Uterus (tissue), 4 donors: ENCODE measurements at places on chromosomes 12 and 14. TPM values are rescaled to one million over a fixed set of nuclear protein-coding genes. Genes with fewer than 3 reads are reported as not detected.

DNA sequence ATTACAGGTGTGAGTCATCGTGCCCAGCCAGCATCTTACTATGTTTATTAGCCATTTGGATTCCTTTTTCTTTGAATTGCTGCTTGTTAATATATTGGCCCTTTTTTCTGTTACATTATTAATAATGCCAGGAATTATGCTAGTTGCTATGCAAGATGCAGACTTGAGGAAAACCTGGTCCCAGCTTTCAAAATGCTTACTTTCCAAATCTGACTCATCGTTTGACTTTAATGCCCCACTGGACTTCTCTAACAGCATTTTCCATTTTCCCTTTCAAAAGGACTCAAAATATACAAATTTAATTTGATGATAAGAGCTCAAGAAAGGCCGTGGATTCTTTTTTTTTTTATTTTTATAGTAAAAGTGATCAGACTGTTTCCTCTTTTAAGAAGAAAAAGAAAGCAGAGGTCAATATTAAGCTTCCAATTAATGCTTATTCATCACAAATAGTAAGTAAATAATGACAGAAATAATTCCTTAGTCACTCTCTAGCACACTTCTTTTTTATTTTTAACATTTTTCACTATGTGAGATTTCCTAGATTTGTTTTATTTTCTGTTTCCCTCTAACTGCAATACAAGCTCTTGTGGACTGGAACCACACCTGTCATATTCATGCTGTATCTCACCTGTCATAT lies 146.1 kb upstream of the FGD4 start:
- no peak overlapping the region for H3K27ac ChIP-seq
- no peaks in the 10 kb centered on the region for H3K4me1 ChIP-seq
- H3K4me3 ChIP-seq = no peak overlapping the region
- H3K27me3 ChIP-seq = no peaks in the 10 kb centered on the region
- H3K36me3 ChIP-seq = no peaks in the 10 kb centered on the region

DNA sequence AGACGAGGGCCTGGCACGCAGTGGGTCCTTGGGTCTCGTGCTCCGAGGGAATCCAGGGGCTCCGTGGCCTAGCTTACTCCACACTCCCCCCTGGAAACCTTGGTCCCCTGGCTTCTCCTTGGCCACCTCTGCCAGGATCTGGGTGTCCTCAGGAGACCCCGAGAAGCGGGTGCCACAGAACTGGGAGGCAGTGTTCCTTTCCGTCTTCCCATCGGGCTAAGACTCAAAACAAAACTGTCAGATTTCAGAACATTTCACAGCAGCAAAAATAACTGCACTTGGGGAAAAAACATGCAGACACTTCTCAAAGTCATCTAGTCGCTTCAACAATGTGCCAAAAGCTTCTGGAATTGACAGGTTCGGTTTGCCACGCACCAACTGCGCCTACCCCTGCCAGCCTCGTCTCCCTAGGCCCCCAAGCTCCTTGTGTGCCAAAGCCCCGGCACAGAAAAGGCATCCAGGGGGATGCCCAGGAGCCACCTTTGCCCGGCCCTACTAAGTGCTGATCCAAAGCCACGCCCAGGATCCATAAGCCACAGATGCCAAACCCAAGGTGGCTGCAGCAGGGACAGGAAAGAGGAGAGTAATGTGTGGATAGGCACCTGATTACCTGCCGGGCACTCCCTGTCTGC lies 58.4 kb upstream of the DIO3 start:
- no peak overlapping the region for H3K4me3 ChIP-seq
- H3K27ac ChIP-seq = no peak overlapping the region
- no peaks in the 10 kb centered on the region for H3K4me1 ChIP-seq
- H3K36me3 ChIP-seq = no peaks in the 10 kb centered on the region
- DNase-seq = peak; percentile 6

DNA sequence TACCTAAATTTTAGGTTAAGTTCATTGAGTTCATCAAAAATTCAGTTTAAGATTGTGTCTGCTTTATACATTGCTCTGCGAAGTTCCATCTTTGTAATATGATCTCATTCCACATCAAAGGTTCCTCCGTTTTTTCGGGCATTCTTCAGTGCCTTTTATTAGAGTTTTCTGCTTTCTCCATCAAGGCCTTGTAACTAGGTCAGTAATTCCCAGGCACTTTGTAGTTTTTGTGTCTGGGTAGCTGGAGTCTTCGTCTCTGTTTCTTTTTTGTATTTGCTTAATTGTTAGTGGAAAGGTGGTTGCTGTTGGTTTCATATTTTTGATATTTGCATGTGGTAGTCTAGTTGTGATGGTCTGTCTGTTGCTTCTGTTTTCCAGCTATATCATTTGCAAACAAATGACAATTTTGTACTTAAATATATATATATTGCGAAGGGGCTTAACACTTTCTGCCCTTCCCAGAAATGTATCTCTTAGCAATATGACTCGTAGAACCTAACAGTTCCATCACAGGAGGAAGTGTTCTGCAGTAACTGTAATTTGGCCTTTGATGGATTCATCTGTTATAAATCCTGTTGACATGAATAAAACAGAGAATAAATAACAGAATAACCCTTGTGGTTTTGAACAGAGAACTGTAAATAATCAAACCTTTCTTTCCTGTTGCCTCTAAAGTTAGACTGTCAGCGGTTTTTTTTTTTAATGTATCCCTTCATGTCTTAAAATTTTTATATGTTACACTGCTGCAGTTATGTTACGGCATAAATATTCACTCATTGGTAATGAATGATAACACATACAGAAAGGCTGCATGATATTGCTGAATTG lies 88.4 kb upstream of the DYNC1H1 start:
- H3K27me3 ChIP-seq = no peaks in the 10 kb centered on the region
- H3K4me1 ChIP-seq = no peaks in the 10 kb centered on the region
- peak overlapping the region; percentile 83 for H3K27ac ChIP-seq
- no peaks in the 10 kb centered on the region for H3K36me3 ChIP-seq
- no peak overlapping the region for H3K4me3 ChIP-seq

- DNase-seq = no peak
- H3K4me1 ChIP-seq = peaks cover 4% of the 10 kb centered on the region
- no peaks in the 10 kb centered on the region for H3K27me3 ChIP-seq
- H3K27ac ChIP-seq = no peak overlapping the region
Measured at GRCh38 chr12:79826267-79827128, 108.4 kb downstream of the PPP1R12A start.

The RND1 gene
- total RNA-seq = not detected

The KRT83 gene
- not detected for total RNA-seq
